ENCODE measurements at places on chromosomes 3 and 15.
A peak's percentile ranks its signal among the peaks of the same experiment; 100 is the strongest.

GRCh38 chr3:119659606-119660291 lies 640 bp downstream of the POPDC2 start:
- DNase-seq: no peak

GRCh38 chr3:14508966-14509795 lies 31.0 kb downstream of the GRIP2 start:
- DNase-seq: peak; percentile 31

DNA sequence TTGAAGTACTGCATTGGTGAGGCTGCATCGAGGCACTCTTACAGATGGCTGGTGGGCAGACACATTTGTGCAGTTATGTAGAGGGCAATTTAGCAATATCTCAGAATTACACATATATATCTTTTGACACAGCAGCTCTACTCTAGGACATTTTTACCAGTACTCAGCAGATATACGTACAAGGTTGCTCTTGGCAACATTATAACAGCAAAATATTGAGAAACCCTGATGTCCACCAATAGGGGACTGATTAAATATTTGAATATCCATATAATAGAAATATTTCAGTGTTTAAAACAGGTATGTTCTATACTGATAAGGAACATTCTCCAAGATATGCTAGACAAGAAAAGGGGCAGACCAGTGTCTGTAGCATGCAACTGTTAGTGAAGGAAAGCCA lies 7.9 kb upstream of the FBXO22 start:
- DNase-seq: no peak

DNA sequence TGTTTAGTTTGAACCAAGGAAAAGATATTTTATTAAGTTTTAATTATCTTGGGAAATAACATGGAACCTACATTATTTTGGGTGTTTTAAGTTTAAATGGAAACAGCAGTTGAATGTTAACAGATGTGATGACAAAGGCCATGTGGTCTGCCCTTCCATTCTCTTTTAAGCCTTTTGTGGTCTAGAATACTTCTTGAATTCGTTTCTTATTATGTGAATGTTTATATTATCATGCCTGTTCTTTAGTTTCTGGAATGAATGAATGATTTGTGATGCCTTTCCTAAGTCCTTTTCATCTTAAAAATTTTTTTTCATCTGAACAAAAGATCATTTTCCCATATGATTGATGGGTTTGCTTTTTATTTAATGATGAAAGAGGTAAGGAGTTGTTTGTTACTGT lies 44.6 kb downstream of the SNRK start:
- DNase-seq: no peak

GRCh38 chr3:65783117-65783516 lies 255.6 kb downstream of the MAGI1 start:
- DNase-seq: no peak

DNA sequence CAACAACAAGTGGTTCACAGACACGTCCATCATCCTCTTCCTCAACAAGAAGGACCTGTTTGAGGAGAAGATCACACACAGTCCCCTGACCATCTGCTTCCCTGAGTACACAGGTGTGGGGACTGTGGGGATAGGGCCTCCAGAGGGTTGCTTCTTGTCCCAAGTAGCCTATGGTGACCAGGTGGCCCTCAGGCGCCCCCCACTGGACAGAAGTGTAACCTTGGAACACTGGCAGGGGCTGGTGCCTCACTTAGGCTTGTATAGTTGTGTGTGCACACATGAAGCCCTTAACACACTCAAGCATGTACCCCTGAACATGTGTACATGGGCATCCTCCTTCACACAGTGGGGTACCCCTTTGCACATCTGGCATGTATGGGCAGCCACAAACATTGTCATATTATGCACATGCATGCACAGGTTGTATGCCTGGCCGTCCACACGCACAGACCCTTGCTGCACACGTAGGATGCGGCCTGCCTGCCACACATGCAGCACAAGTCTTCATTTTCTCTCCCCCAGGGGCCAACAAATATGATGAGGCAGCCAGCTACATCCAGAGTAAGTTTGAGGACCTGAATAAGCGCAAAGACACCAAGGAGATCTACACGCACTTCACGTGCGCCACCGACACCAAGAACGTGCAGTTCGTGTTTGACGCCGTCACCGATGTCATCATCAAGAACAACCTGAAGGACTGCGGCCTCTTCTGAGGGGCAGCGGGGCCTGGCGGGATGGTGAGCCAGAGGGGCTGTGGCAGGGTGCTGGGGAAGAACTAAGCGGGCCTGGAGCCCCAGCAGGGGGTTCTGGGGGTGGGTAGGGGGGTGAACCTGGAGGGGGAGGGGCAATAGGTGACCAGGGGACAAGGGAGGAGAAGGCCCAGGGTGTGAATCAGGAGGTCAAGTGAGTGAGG lies 11.7 kb upstream of the SEMA3B start:
- no peak for DNase-seq

DNA sequence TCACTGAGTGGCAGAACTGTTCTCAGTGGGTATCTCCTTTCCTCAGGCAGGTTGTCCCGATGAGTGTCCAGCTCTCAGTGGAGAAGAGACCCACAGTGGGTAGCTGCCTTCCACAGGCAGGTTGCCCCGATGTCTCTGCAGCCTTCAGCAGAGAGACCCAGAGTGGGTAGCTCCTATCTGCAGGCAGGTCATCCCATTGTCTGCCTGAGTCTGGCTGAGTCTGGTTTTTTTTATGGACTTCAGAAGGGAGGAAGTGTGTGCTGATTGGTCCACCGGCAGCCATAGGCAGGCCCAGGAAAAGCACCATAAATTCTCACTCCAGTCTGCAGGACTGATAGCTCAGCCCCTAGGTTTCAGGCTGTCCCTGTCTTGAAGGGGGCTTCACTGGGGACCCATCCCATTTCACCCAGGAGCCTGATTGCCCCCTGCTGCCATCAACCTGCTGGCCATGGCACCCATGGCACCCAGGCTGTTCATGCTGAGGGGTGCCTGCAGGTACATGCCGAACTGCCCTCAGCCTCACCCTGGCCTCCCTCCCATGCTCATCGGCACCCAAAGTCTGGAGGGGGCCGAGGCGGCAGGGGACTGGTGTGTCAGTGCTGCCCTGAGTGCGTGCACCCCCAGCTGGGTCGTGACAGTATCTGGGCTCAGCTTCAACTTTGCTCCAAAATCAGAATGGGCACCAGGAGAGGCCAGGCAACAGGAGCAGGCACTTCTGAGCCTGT lies 3.6 kb upstream of the LIMD1 start:
- no peak for DNase-seq

DNA sequence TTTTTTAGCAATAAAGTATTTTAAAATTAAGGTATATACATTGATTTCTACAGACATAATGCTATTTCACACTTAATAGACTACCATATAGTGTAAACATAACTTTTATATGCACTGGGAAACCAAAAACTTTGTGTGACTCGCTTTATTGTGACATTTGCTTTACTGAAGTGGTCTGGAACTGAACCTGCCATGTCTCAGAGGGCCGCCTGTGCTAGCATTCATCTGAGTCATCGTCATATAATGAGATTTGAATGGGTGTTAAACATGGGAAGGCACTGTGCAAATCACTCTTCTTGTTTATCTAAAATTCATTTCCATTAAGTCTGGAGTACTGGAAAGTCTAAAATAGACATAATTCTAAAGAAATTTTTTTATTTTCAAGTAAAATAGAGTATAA lies 12.9 kb downstream of the EIF2AK4 start:
- no peak for DNase-seq

GRCh38 chr3:47847801-47848518 lies 45.0 kb downstream of the DHX30 start:
- no peak for DNase-seq

DNA sequence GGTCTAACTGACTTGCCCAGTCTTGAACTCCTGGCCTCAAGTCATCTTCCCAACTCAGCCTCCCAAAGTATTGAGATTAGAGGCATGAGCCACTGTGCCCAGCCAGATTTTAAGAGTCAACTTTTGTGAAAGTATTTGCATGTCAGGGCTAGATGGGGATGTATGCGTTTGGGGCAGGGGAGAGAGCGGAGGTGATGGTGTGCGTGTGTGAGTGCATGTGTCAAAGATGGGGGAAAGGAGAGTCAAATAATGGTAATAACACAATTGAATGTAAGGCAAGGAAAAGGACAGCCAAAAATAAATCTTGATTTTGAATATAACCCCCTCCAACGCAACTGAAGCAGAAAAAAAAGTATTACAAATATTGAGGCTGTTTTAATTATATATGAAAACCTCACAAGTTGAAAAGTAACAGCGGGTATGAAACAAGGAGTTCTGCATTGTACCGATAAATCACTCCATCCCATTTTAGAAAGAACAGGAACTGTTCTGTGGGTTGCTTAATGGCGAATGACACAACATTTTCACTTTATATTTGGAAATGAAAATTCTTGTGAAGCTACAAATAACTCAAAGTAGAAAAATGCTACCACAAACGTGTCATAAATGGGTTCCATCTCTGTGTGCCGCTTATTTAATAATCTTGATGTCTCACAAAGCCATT lies 29.9 kb upstream of the LDHAL6B start:
- no peak for DNase-seq

DNA sequence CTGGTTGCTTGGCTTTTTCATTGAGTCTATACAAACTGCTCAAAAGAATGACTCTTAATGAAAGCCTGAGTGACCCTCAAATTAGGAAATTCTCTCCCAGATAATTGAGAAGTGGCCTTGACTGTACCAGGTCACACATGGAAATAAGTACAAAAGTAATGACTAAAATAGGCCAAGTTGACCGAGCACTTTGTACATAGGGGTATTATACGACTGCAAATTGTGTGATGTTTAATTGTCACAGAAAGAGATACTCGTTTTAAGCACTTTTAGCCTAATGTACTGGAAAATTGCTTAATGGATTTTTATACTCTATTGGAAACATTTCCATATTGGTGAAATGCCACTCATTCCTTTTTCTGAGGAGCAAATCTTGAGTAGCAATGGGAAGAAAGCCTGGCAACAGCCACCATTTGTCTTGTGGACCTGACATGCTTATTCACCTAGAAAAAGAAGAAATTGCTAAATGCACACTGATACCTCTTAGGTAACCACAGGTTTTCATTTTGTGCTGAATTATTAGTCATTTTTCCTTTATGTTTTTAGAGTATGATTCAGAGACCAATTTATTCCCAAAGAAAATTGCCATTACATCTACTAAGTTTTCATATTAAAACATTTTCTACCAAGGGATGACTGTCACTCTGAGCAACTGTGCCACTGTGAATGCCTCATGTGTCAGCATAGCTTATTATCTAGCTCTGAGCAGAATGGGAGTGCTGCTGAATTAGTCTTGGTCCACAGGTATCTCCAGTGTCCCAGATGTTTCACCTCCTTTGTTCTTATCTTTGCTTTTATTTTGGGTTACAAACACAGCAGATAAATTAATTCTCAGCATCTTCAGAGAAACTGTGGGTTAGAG lies 8.9 kb upstream of the PXK start:
- no peak for DNase-seq

DNA sequence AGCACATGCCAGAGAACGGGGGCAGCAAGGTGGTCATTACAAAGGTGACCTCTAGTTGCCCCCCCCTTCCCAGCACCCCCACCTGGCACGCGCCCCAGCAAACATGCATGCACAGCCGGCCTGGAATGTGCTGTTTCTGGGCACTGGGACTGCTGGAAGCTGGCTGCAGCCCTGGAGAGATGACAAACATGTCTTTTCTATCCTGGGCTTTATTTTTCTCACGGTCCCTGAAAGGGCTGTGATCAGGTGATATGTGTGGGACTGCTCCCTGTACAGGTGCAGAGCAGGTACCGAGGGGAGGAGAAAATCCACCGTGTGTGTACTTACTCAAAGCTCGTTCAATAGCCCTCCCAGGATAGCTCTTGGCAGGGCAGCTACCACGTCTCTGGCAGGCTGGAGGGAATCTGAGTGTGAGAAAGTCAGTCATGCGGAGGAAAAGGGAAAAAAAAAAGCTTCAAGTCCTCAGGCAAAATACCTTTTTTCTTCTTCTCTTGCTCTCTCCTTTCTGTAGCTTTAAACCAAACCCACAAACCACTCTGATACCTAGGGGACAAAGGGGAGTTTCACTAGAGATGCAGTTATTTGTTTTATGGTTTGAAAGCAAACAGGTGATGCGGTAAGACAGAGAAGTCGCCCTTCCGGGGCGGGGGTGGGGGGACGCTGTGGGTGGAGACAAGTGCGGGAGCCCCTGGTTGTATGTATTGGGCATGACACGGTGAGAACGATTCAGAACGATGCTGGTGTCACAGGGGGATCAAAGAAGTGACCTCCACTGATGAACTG lies 5.0 kb upstream of the HES1 start:
- no peak for DNase-seq

DNA sequence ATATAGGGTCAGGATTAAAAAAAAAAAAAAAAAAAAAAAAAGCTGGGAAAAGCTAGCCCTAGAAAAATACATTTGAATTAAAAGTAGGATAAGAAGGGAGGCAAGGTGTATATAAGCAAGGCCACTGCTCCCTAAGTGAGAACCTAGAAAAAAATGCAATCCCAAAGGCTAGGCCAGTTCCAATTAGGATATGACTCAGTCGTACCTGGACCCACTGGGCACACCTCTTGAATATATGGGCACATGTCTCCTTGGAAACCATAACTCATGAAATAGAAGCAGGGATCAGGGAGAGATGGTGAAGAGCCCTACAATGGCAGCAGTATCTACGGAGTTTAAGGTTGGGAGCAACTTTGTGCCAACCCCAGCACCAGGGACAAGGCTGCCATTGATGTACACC lies 314.1 kb upstream of the IL12A start:
- DNase-seq: no peak

DNA sequence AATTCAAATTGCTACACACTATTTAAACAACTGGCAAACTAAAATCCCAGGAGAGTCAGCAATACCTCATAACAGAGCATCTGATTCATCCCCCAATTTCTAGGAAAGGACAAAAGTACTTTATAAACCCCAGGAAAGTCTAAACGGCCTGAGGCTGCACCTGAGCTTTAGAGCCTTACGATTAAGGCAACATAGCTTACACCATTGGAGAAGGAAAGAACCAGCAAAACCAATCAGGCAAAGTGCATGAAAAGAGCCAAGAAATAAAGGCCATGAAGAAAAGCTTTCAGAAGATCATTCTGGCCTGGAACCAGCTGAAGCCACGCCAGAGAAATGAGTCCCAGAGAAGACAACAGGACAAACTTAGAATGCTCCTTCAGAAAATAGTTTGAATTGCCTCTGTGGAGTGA lies 48.1 kb downstream of the PTPN9 start:
- no peak for DNase-seq

GRCh38 chr3:127164615-127165014 lies 28.3 kb upstream of the PRR23E start:
- DNase-seq: no peak

Data from left renal cortex interstitium (tissue), 4 donors.